ENCODE measurements at places on chromosomes 6 and 20.
A peak's percentile ranks its signal among the peaks of the same experiment; 100 is the strongest.

- peak; percentile 58 for DNase-seq
Observed at GRCh38 chr20:64039293-64040160, 3.5 kb downstream of the C20orf204 start.

GRCh38 chr6:106626485-106626884 lies 2.8 kb downstream of the RTN4IP1 start:
- no peak for DNase-seq

- no peak for DNase-seq
Observed at GRCh38 chr6:111794727-111795452, 78.4 kb downstream of the FYN start.

GRCh38 chr20:1322511-1323245 lies 6.3 kb downstream of the SDCBP2 start:
- no peak for DNase-seq

GRCh38 chr6:145372671-145373151 lies 362.6 kb downstream of the EPM2A start:
- no peak for DNase-seq

GRCh38 chr20:56373942-56374341 lies 15.2 kb downstream of the FAM210B start:
- no peak for DNase-seq

DNA sequence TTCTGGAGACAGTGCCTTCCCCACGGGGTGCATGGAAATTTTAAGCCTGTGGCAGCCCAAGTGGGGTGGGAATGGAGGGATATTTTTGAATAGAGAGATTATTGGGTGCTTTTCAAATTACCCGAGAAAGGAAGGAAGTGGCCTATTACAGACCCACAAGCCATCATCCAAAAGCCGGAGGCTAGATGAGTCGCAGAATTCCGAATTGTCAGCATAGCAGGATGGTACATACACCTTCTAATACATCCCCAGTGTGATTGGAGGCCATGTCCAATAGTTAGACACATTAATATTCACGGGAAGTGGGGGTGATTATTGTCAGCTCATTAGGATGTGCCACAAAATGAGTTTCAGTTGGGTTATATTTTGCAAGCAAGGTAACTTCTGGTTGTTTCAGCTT lies 133.0 kb downstream of the FIG4 start:
- DNase-seq: no peak

GRCh38 chr6:107116328-107116892 lies 1.1 kb upstream of the BEND3 start:
- no peak for DNase-seq

- no peak for DNase-seq
Observed at GRCh38 chr6:135331002-135331401, 149.9 kb downstream of the MYB start.

- no peak for DNase-seq
Observed at GRCh38 chr6:101226677-101227135, 166.8 kb upstream of the GRIK2 start.

DNA sequence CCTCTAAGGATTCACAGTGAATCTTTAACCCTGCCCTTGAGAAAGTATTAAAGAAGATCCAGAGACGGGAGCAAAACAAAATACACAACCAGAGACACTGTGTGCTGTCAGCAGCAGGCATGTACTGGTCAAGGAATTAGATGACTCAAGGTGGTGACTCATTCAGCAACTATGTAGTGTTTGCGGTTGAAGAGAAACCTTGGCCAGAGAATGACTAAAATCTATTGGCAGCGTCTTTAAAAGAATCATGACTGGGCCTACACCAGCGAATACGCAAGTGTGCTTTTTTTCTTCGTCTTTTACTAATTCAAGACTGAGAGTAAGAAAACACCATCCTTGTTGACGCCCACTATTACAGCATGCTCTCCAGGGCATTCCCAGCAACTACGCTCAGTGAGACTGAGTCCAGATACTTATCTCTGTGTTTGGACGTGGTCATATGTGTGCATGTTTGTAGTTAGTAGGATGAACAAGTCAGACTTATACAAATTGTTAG lies 72.4 kb upstream of the BACH2 start:
- no peak for DNase-seq

DNA sequence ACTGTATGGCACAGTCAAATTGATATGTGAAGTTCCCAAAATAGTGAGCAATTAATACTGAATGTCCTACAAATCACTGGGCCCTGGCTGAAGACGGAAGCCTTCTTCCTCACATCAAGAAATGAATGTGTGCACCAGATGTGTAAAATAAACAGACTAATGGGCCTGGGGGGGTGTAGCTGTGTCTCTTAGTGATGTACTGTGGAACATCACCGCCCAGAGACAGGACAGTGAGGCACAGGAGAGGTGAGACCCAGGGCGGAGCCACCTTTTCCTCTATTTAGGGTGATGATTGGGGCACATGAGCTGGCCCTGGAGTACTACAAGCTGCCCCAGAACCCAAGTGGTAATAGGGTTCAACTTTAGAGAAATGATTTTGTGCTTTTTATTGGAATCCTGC lies 368.5 kb upstream of the ARID1B start:
- DNase-seq: no peak

DNA sequence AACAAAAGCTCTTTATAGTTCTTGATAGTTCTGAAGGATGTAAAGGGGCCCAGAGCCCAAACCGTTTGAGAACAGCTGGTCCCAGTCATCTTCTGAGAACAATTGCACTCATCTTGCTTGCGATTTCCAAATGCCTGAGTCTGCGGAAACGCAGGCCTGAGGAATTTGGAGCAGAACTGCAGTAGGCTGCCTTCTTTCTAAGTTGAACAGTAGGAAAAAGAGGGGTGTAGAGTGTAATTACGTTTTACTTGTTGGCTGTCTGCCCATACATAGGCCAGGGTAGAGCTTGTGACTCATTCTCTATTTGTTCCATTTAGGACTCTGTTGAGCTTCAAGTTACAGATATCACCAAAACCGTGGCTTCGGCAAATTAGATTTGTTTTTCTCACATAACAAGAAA lies 42.0 kb upstream of the KIF16B start:
- DNase-seq: no peak

- DNase-seq: no peak
Observed at GRCh38 chr6:25351485-25351884, 72.3 kb downstream of the CARMIL1 start.

- no peak for DNase-seq
Observed at GRCh38 chr20:10022625-10023024, 12.2 kb upstream of the ANKEF1 start.

DNA sequence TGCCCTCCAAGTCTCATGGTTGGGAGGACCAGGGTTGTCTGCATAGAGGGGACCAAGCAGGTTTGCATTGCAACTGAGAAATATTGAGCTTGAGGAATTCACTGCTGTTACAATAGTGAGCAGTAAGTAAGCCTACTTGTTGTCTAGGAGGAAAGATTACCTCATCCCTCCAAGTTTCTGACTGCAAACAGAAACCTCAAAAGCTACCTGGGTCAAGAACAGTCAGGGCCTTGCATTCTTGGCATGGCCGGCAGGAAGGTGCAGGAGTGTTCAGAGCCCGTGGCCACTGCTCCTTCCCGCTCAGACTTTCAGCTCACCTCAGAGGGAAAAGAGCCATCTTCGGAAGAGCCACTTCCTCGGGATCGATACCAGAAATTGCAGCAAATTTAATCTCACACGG lies 46.0 kb upstream of the DOK5 start:
- no peak for DNase-seq

DNA sequence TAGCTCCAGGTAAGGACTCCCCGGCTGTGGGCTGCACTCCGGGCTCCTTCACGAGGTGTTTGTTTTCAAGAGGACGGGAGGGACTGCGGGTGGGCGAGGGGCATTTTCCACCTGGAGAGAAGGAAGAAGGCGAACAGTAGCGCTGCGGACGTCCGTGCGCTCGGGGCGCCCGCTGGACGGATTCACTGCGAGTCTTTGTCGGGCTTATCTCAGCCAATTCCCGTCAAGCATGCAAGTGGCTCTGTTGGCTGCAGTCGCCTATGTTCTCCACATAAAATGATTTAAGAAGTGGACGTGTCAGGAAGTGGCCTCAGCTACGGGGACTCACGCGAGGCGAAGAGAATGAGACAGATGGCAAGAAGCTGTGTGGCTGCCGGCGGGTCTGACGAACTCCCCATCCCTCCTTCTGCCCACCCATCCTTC lies 332 bp downstream of the GRIK2 start:
- DNase-seq: no peak

DNA sequence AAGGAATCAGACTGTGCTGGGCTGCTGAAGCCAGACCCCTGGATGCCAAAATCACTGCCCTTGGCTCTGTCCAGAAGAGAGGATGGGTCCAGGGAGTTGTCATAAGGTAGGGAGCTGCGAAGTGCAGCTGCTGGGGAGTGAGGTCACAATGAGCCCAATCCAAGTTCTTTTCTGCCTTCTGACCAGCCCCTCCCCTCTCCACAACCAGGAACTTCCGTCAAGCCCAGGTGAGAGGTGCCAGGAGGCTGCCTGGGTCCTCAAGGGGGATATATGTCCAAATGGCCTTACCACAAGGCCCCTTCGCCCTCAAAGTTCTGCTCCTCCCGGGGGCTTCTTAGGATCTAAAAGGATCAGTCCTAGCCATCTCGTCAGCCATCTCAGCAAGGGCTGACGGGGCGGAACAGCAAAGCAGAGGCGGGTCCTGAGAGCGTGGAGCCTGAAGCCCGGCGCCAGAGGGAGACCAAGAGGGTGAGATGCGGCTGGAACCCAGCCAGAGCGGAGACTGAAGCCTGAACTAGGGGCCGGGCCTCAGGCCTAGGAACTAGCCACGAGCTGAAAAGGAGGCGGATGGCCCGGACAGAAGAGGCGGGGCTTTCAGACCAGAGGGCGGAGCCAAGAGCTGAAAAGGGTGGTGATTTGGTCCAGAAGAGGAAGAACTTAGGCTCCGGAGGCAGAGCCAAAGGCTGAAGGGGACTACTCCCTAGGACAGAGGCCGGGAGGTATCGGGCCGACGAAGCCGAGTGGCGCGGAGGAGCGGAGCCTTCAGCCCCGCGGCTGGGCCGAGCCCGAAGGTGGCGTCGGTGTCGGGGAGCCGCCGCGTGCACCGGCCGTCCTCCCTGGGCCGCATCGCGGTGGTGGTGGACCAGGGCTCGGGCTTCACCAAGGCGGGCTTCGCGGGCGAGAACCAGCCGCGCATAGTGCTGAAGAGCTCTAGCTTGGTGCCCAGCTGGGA lies at the start of gene ACTL10:
ACTL10 (plus strand) TSS at position 651 of the 952 bp plus-strand sequence. CDS start 555 bp downstream, outside the sequence.
- DNase-seq: peak; percentile 91

GRCh38 chr6:42104804-42105125 lies 37.7 kb downstream of the C6orf132 start:
- DNase-seq: no peak

DNA sequence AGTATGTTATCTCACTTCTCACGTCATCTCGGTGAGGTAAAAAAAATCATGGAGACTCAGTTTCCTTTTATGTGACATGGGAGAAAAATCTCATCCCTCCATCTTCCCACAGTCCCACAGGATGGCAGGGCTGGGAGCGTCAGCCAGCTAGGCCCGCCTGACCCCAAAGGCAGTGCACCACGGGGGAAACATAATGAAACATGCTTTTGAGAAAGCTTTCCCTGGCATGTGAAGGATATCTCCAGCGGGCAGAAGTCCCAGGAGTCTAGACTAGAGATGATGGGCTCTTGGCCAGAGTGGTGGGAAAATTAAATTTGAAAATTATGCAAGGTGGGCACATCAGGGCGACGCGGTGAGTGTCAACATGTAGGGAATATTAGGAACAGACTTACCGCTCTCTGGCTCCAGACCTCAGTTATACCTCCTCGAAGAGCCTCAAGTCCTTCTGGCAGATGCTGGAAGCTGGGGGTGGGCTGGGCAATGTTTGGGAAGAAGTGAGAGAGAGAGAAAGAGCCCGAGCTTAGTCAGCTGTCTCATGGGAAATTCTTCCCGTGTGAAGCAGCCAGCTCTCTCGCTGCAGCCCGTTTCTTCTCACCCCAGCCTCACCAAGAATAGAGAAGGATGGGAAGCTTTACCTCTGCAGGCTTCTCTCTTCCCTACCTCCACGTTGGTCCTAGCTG lies 52.3 kb downstream of the MOCS1 start:
- DNase-seq: no peak

- DNase-seq: no peak
Observed at GRCh38 chr6:163329991-163330390, 84.5 kb upstream of the QKI start.

GRCh38 chr20:3901706-3902440 lies 12.7 kb downstream of the PANK2 start:
- no peak for DNase-seq

DNA sequence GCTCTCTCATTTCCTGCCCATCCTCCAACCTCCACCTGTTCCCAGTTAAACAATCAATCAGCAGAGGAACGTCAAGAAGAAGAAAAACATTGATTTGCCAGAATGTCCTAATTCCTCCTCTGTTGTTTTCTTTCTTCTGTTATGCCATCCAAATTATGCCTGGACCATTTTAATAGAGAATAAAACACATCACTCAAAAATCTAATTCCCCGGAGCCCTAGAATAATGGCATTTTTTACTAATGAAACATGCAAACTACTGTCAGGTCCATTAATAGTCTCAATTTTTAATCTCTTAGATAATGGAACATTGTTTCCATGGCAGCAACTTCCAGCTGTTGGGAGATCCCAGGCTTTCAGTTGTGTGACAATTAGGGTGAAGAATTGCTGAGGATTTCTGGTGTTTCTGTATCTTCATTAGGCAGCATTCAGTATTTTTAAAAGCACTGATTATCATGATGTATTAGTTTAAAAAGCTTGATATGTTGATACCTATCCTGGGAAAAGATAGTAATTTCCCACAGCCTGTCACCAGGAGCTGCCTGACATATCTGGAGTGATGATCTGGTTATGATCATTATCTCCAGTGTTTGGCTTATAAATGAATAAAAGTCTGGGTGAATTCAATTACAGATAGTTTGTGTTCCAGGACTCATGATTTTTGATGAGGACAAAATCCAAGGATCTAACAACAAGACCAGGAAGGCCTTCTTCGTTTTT lies 209.8 kb downstream of the TPBG start:
- DNase-seq: no peak

- no peak for DNase-seq
Observed at GRCh38 chr6:6452002-6452401, 131.5 kb upstream of the F13A1 start.

GRCh38 chr6:84556541-84557335 lies 207.7 kb downstream of the TBX18 start:
- DNase-seq: no peak

- no peak for DNase-seq
Observed at GRCh38 chr20:25128649-25129048, 46.7 kb upstream of the VSX1 start.

GRCh38 chr6:109484122-109484521 lies 1.1 kb upstream of the ZBTB24 start:
- DNase-seq: no peak

DNA sequence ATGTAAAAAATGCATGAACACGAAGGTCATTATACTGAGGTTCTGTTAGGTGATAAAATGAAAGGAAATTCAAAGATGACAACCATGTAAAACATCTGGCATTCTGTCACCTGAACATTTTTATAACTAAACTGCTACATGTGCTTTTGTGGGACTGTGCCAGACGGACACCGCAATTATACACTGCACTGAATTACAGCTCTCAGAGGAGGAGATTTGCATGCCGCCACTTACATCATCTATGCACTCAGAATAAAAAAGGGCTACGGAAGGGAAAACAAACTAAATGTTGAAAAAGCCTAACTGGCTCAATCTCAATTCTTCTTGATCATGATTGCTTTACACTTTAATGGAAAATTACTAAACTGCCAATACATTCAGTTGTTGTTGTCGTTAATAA lies 614.0 kb upstream of the EYS start:
- DNase-seq: no peak

GRCh38 chr6:64012351-64013001 lies 376.9 kb downstream of the PHF3 start:
- DNase-seq: no peak

- no peak for DNase-seq
Observed at GRCh38 chr6:40419377-40419776, 167.8 kb downstream of the LRFN2 start.

All from activated CD8-positive, alpha-beta memory T cell treated with anti-CD3 and anti-CD28 coated beads, Interleukin-2, amount 50 U/mL, for 48 hours (primary cell).